ENCODE measurements at places on chromosomes 13 and 19. TPM values are rescaled to one million over a fixed set of nuclear protein-coding genes. Genes with fewer than 3 reads are reported as not detected.

IQCN gene
- 3.0 TPM for total RNA-seq

DNA sequence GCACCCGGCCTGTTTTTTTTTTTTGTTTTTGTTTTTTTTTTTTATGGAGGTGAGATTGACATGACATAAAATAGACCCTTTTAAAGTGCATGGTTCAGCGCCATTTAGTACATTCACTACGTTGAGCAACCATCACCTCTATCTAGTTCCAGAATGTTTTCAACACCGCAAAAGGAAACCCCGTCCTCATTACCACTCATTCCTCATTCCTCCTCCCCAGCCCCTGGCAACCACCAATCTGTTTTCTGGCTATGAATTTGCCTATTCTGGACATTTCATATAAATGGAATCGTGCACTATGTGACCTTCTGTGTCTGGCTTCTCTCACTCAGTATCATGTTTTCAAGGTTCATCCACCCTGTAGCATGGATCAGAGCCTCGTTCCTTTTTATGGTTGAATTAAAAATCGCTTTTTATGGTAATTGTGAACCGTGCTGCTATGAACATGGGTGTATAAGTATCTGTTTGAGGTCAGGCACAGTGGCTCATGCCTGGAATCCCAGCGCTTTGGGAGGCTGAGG, 9.9 kb upstream of the ADGRE5 start:
- no peak for DNase-seq

DNA sequence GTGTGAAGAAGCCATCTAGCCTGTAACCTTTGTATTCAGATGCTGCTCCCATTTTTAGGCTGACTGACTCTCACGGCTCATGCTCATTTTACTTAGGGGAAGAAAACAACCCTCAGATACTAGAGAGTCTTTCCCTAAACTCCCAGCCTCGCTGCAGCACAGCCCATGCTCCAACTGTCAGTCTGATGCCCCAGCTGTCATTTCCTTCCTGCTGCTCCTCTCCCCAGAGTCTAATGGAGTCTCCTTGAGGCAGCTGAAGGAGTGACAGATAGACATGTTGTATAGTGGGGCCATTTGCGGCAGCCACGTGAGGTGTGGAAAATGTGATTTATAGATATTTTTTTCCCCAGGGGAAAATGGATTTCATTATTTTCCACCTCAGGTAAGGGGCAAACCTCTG, 59.2 kb upstream of the OLFM4 start:
- no peak for DNase-seq

KASH5 gene
- total RNA-seq: not detected

DNA sequence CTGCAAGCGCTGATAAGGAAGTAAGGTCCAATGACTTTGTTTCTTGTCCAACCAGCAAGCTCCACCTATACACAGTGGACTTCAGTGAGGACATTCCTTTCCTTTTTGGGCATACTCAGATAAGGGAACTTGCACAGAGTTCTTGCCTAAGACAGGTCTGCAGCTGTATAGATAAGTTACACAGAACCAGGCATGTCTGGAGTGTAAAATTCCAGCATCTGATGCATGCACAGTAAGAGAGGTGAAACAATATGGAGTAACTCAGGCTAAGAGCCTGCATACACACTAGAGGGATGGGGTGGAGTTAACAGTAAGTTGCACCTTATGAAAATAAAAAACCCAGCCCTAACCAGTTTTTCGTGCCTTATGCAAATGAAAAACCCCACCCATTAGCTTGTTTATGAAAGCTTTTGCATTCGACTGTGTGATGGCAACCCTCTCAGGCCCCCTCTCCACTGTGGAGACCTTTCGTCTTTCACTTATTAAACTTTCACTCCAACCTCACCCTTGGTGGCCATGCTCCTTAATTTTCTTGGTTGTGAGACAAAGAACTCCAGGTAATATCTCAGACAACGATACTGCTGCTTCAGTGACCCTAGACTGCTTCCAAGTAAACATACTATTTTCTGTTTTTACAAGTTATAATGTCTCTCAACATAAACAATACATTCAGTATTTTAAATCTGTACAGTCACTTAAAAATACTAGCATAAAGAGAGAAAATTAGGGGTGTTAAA, 2859.0 kb upstream of the PCDH20 start:
- DNase-seq: peak; percentile 68

DNA sequence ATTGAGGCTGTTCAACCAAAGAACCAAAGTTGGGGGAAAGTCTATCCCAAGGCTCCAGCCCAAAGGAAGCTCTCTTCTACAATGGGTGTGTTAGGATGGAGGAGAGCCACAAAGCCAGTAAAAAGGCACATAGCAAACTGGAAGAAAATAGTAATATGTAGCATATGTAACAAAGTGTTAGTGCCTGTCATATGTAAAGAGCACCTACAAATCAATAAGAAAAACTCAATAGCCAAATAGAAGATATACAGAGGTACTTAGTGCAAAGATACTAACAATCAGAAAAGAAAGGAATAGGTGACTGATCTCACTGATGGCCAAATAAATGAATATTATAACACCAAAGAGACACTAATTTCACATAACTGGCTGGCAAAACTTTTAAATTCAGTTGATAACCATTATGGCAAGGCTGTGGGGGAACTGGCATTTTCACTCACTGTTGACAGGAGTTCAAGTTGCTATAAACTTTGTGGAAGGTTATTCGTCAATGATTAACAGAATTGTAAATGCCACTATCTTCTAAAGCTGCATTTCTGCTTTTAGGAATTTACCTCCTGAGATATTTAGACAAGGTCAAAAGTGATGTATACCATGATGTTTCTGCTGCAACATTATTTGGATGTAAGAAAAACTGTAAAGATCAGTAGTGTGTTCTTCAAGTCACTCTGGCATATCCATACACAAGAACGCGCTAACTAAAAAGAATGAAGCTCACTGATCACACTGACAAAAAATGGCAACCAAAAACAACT, 110.8 kb downstream of the GNG7 start:
- no peak for DNase-seq
